Stimulated activated naive CD4-positive, alpha-beta T cell (primary cell): ENCODE measurements at places on chromosomes 13 and 19.

DNA sequence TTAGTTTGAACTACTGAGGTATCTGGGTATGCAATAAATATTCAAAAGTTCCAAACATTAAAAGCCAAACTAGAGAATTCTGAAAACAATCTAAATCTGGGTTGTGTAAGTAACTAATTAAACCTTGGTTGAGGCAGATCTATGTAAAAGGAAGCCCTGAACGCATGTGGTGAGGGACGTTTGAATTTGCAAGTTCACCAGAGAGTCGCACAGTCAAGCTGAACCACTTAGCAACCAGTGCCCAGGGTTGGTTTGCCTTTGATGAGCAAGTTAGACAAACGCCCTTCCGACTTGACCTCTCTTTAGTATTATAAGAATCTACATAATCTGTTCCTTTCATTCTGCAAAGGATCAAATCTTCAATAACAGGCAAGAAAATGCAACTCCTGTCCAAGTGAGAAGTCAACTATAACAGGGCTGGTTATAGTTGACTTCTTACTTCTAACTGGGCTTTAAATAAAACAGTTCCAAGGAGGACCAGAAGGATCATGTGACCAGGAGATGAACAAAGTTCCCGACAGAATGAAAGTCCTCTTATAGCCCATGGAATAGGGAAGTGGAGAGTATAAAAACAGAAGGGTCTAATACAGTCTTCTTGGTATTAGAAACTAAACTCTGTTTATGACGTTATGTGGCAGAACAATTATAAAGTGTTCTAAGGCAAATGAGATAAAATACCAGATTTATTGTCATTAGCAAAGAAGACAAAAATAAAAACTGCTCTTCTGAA, 40.6 kb downstream of the PHF11 start:
- DNase-seq, result no peak

DNA sequence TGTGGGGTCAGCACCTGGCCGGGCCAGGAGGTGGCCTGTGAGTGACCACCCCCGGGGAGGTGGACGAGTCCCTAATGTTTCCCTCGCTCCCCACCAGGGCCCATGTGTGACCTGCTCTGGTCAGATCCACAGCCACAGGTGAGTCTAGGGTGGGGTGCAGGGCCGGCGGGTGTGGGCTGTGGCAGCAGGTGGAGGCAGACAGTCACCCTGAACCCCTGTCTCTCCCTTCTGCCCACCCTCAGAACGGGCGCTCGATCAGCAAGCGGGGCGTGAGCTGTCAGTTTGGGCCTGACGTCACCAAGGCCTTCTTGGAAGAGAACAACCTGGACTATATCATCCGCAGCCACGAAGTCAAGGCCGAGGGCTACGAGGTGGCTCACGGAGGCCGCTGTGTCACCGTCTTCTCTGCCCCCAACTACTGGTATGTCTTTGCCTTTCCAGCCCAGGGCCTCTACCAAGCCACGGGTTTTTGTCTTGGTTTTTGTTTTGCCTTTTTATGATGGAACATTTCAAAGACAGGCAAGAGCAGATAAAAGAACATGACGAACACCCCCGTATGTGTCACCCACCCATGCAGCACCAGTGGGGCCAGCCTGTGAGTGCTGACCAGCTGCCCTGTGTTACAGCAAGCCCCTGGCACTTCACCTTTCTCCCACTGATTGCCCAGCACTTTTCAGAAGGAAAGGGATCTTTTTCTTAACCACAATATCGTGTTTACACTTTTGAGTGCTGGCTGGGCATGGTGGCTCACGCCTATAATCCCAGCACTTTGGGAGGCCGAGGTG, 24.9 kb downstream of the CCDC8 start:
- no peak for DNase-seq

GRCh38 chr19:2603334-2603733, 99.2 kb downstream of the GNG7 start:
- no peak for DNase-seq

- peak; percentile 71 for DNase-seq
These were observed at the start of gene ZNF780B for GRCh38 chr19:40055832-40056504. TSS of gene ZNF780B (minus strand) at chr19:40056231. CDS start at chr19:40050332, 5,899 bp downstream.

GRCh38 chr13:113258321-113259054, 38.6 kb upstream of the LAMP1 start:
- DNase-seq, result no peak

- no peak for DNase-seq
These were observed 45.8 kb upstream of the ZNF536 start for GRCh38 chr19:30326393-30326710.

GRCh38 chr13:99628442-99628841, 127.2 kb downstream of the TM9SF2 start:
- no peak for DNase-seq

DNA sequence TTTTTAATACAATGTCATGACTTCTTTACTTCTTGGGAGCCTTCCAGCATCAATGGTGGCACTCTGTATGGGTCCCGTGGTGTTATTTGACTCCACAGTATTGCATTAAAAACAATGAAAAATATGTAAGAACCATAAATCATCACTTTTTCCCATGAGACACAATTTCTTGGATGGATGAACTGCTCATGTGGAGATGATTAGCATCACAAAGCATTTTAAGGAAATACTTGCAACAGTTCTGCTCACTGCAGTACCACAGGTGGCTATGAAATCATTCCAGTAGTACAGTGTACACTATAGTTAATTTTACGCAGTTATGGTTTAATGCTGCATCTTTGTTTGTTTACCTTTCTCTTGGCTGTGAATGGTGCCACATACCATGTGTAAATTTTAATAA, 37.2 kb upstream of the C1QTNF9B start:
- DNase-seq, result no peak

DNA sequence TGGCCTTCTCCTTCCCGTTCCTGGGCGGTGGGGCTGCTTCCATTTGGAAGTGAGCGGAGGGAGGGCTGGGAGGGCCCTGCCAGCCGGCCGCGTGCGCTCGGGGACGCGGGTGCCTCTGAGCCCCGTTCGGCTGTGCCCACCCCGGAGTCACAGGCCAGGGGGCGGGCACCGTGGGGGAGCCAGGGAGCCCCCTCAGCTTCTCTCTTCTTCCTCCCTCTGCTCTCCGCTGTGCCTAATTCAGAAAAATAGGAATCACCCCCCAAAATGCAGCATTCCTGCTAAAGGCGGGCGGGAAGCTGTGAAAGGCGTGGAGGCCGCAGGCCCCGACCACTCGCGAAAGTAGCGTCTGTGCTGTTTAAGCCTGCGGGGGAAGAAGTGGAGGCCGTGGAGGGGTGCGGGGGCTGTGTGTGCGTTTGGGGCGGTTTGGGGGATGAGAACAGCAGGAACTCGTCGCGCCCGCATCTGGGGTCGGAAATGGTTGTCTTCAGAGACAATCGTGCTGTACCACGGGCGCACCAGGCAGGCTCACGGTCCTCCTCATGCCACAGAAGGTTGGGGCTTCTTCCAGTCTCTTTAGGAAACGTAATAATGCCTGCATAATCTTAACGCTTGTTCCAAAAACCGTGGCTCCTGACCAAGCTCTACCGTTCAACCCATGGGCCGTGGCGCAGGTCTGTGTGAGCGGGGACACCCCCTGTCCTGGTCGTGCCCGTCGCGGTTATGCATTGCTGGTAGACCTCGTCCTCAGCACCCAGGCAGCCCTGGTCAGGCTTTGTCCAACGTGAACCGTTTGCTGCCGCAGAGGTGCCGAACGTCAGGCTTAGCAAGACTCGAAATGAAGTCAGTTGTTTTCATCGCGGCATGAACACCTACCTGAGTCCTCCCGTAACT, 110.4 kb upstream of the SOX1 start:
- no peak for DNase-seq

GRCh38 chr19:54297759-54298305, 15.1 kb downstream of the LILRA5 start:
- no peak for DNase-seq

DNA sequence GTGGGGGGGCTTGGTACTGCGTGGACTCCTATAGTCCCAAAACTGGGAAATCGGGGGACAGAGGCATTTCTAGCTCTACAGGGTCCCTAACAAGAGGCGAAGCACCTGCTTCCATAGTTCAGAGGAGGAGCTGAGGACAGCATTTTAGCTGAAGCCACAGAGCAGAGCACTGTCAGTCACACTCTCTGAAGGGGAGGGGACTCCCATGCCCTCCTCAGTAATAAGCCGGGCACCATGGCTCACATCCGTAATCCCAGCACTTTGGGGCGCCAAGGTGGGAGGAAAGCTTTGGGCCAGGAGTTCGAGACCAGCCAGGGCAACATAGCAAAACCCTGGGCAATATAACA, 3.8 kb downstream of the NPAS1 start:
- DNase-seq, result no peak

DNA sequence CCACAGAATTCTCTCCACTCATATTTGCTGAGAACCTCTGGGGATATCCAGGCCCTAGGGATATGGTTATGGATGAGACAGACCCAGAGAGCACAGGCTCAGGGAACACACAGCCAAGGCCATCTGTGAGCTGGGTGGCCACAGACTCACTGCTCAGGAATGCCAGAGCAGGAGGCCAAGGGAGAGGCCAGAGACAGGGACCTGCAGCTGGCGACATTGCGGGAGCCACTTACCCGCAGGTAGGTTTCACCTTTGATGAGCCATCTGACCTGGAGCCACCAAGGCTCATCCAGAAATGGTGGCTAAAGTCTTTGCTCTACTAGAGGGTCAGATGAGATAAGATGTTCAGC, 29.4 kb downstream of the CCNE1 start:
- no peak for DNase-seq

- DNase-seq, result no peak
These were observed 1.5 kb upstream of the KLK11 start for GRCh38 chr19:51027873-51028272.

DNA sequence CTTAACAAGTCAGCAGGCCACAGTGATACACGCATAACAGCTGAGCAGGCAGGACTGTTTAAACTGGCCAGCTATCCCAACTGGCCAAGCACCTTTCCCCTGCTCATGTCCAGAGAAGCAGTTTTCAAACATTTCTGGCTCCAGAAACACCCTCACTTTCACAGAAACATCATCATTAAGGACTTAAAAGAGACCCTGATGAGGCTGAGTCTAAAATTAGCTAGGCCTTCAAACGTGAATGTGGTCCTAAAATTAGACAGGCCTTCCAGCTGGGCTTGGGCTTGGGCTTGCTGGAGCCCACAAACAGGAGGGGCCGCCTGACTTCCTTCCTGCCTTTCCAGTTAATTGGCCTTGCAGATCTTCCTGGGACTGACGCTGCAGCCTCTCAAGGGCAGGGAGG, 334.2 kb downstream of the DNAJC15 start:
- no peak for DNase-seq

DNA sequence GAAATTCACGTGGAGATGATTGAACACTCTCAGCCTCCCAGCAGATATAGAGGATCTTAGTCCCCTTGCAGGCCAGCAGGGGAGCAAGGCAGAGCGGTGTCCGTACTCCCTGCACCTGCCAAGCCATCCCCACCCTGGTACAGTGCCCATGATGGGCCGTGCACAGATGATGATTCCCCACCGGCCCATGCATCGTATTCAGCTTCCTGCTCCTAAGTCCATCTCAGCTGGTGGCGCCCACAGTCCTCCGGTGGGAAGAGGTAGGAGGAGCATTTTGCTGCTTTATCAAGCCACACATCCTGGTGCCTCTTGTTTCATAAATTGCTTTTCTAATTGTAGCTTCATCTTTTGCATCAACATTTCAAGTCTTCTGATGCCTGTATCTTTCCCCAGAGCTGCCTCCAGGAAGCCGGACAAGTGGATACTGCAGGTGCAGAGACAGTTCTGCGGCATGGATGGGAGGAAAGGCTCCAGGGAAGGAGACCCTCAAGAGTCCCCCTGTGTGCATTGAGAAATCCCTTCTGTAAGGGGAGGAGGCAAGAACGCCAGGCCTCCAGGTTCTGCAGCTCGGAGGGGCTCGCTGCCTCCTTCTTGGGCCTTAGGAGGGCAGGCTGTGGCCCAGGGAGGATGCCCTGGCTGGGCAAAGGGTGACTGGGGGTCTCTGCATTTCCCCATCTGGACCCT, 55.3 kb downstream of the F2RL3 start:
- no peak for DNase-seq

- no peak for DNase-seq
These were observed 102.0 kb downstream of the DCLK1 start for GRCh38 chr13:36029166-36029565.

DNA sequence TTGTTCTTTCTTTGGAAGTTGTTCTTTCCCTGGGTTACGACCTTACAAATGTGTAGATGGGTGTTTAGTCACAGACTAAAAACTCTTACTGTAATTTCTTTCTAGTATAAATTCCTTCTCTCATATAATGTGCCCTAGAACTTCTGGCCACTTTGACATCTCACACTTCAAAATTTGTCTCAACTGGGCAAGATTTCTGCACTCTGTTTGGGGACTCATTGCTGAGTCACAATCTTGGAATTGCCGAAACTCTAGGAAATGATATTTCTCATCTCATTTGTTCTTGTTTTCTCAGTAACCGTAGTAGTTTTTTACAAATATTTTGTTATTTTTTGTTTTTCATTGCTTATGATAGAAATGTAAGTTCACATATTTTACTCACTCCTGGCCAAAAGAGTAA, 2523.2 kb upstream of the PCDH20 start:
- DNase-seq, result no peak

GRCh38 chr19:10780368-10780767, 55.6 kb downstream of the TMED1 start:
- DNase-seq, result no peak

GRCh38 chr19:53519446-53519845, 18.5 kb upstream of the ZNF331 start:
- no peak for DNase-seq

DNA sequence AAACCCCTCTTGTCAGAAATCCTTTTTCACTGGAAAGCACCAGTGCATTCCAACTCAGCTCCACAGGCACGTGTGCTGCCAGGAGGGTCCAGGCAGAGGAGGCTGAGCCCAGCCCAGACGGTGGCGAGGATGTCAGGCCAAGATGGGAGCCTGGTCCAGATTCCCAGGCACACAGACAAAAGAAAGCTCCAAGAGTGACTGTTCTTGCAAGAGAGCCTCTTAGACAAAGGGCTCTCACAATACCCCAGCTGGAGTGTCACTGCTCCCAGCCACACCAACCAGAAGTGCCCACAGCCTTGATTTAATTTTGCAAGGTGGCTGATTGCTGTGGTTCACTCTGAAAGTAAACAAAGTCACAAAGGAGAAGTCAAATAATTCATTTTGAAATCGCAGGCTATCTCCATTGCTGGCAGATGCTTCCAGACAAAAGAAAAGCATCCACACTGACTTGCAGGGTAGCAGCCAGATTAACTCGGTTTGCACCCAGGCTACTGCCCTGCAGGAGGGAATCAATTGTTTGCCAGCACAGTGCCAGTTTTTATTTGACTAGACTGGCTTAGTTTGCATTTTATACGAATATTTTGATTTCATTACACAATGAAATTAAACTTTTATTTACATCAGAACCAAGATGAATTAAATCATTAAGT, 95.1 kb downstream of the RAB20 start:
- DNase-seq, result no peak

GRCh38 chr19:32750441-32751055, 31.0 kb downstream of the TDRD12 start:
- no peak for DNase-seq

GRCh38 chr13:28805193-28805819, 14.8 kb upstream of the MTUS2 start:
- DNase-seq, result no peak

- peak; percentile 14 for DNase-seq
These were observed 112.2 kb downstream of the IER2 start for GRCh38 chr19:13262450-13262849.
